CD4-positive, alpha-beta T cell treated with Interleukin-1 beta for 1 hour (primary cell): ENCODE measurements at places on chromosomes 3 and 15.

- no peak for DNase-seq
These were observed 13.2 kb upstream of the SCAMP5 start for GRCh38 chr15:74982183-74982582.

DNA sequence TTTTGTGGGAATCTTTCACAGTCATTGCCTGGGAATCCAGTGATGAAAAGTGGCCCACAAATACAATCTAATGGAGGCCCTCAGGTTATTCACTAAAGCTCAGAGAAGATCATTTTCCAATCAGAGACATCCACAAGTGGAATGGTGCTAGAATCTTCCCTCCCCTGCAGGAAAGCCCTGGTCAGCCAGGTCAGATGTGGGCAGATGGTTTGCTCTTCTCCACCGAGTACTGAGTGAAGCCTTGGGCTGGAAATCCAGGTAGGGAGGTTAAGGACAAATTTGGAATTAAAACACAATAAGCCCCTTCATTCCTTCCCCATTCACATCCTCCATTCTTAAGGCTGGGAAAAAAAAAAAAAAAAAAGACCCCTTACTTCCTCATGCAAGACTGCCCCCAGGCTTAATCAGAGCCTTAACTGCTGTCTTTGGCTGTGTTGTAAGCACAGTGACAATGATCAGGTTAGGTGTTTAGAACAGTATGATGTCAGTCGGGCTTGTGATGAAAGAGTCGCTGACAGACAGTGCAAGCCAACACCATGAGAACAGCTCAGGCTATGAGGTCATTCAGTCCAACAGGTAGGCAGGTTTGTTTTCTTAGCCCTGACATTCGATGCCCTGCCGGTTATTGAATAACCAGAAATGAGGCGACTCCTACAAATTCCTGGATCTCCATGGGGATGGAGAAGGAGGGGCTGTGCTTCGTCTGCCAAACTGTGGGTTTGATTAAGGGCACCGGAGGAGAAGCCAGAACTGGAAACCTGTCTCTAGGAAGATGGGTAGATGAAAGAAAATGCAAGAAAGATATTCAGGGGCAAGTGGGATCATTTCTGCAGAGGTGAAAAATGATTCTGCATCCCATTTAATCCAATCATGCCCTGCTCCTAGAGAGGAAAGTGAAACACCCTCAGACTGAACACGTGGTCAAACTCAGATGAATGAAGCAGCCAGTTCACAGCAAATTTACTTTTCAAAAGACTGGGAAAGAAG is 23.5 kb upstream of the HES1 start:
- no peak for DNase-seq

DNA sequence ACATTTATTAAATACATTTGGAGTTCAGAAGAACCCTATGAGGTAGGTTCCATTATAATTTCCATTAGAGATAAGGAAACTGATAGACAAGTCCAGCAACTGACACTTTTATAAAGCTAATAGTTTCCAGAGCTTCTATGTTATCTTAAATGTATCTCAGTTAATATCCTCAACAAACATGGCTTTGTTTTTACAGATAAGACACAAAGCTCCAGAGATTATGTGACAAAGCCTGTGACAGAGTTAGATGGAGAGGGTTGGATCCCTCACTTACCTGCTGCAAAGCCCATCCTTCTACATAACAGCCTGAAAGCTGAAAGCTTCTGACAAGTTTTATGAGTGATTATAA is 473 bp upstream of the COMMD2 start:
- DNase-seq: no peak

GRCh38 chr3:15405448-15406050 is 21.8 kb downstream of the METTL6 start:
- peak; percentile 66 for DNase-seq

DNA sequence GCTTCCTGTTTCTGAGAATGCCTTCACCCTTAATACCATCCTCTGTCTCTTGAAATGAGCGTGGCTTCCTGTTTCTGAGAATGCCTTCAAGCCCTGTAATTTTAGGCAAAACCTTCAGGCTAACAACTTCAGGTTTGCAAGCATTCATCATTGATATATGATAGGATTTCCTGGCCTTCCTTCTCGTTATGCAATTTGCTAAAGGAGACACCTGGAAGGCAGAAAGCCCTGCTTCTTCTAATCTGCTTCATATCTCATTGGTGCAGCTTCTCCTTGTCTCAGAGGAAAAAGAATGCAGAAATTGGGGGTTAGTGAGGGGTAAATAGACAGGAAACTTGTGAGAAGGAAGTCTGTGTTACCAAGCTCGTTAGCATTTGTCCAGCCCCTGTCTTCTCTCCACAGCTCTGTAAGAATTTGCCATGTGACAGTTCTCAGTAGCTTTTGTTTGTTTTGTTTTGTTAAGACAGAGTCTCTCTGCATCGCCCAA is 7.3 kb downstream of the ARL6IP5 start:
- no peak for DNase-seq

GRCh38 chr3:194040516-194041273 is 95.3 kb upstream of the HES1 start:
- no peak for DNase-seq

DNA sequence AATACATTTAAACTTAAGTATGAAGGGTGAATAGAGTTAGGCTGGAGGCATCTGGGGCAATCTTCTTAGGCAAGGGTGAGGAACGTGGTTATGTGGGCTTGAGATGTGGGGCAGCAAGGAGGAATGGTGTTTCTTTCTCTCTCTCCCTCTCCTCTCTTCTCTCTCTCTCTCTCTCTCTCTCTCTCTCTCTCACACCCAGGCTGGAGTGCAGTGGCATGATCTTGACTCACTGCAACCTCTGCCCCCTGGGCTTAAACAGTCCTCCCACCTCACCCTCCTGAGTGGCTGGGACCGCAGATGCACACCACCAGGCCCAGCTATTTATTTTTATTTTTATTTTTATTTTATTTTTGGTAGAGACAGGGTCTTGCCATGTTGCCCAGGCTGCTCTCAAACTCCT is 4.0 kb upstream of the MGA start:
- no peak for DNase-seq

DNA sequence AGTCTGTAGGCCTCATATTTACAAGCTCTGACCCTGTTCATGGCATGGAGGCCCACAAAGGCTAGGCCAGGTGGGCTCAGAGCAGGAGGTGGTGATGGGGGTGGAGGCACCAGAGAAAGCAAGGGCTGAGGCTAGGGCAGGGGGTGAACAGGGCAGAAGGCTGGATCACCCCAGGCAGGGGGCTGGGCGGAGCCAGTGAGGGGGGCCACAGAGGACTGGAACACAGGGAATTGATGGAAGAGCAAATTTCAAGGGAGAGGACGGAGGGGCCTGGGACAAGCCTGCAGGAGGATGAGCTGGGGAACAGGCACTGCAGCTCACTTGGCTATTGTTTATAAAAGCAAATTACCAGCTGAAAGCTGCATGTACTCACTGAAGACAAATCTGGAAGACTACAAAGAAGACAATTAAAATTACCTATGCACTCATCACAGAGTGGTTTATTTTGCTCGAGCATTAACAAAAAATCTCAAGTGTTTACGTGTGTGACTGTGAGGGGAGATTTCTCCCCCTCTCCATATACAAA is 11.0 kb downstream of the TNFAIP8L3 start:
- no peak for DNase-seq
